ENCODE measurements at places on chromosomes 4 and X.

- no peak for DNase-seq
These were observed 200.7 kb upstream of the ANKRD50 start for GRCh38 chr4:124913237-124913636.

GRCh38 chr4:126539771-126540170 is 1093.0 kb upstream of the INTU start:
- no peak for DNase-seq

DNA sequence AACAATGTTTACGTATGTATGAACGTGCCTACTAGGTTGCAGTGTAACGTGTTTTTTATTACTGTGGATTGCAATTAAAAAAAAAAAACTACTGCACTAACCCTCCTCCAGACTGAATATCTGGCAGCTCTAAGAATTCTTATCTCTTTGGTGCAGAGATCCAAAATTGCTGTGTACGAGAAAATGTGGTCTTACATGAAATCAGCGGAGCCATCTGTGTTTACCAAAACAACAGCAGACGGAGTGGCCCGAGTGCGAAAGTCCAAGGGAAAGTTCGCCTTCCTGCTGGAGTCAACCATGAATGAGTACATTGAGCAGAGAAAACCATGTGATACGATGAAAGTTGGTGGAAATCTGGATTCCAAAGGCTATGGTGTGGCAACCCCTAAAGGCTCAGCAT is 268.1 kb downstream of the THOC2 start:
- DNase-seq = no peak

DNA sequence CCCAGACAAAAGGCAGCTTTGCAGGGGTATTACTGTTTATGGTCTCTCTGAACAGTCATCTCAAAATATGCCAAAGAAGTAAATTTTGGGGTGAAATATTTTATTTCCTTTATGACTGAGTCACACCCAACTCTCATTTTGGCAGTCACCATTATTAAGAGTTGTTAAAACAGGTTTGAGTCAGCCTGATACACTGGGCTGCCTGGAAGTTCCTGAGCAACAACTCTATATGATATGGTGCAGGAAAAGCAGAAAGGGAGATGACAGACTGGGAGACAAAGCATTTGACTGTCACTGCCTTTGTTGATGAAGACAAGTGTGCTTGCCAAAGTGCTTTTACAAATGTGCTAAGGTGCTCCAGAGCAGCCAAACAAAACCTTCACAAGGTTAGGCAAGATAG is 1263.5 kb downstream of the PCDH7 start:
- DNase-seq = no peak
